ENCODE measurements at places on chromosomes 12 and 14.

DNA sequence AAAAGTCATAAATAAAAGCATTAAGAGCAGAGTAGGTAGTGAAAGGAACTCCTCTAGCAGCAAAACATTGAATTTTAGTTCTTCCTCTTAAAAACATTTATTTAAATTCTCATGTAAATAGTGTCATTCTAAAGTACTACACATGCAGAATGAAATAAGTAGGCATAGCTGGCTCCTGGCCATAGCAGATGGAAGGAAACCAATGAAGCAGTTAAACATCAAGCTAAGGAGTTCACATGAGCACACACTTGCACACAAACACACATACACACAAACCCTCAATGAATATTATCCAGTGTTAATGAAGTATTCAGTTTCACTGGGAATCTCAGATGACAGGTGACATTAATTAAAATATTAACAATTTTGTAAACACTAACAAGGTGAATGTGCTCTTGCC lies 69.3 kb downstream of the SLC35F4 start:
- DNase-seq: no peak

- no peak for DNase-seq
These were observed 267.6 kb downstream of the DUSP6 start for GRCh38 chr12:89084751-89085150.

DNA sequence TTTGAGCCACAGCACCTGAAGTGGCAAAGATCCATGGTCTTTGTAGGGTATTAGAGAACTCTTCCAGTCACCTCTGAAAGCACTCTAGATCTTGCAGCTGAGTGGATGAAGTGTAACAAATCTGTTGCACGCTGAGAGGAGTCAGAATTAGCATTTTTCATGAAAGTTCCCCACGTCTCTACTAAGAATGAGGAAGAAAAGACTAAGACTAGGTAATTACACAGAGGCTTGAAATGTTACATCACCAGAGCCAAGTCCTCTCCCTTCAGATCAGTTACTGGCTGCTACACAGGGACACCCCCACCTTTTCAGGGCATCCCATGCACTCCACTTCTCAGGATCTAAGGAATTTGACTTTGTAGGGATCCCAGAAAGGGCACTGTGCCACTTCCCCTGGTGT lies 98.6 kb upstream of the FKBP4 start:
- peak; percentile 64 for DNase-seq

- DNase-seq: no peak
These were observed 6.9 kb upstream of the COPS7A start for GRCh38 chr12:6716874-6717437.

- DNase-seq: no peak
These were observed 36.1 kb downstream of the SNX6 start for GRCh38 chr14:34593740-34594375.

DNA sequence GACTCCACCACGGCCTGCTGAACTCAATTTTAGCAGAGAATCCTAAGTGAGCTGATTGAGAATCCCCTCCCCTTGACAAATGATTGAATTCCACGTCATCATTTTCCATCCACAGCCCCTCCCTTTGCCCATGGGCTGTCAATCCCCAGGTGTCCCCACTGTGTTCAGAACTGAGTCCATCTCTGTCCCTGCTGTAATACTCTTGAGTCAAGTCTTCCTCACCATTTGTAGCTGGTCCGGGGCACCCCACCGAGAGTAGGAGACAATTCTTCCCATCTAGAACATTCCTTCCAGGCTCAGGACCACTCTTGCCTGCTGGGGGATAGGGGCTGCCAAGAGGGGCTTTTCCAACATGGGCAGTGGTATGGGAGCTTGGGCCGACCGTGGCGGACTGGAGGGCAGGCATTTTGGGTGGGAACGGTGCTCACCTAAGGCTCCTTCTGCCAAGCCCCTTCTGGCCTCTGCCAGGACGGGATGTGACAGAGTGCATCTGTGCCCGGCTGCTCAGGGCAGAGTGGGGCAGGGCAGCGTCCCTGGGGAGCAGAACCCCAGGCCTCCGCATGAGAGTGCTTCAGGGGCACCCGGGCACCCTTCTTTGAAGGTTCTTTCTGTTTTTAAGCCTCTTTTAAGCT lies 218.1 kb upstream of the RTL1 start:
- no peak for DNase-seq

GRCh38 chr14:96748362-96748761 lies 48.8 kb upstream of the VRK1 start:
- DNase-seq: no peak

GRCh38 chr14:79436335-79436734 lies 775.0 kb downstream of the DIO2 start:
- DNase-seq: no peak

GRCh38 chr12:131123817-131124216 lies 170.1 kb downstream of the ADGRD1 start:
- DNase-seq: no peak

- DNase-seq: no peak
These were observed 35.3 kb downstream of the TBX3 start for GRCh38 chr12:114648711-114649110.

- no peak for DNase-seq
These were observed 30.9 kb upstream of the IRF2BPL start for GRCh38 chr14:77059276-77059915.

DNA sequence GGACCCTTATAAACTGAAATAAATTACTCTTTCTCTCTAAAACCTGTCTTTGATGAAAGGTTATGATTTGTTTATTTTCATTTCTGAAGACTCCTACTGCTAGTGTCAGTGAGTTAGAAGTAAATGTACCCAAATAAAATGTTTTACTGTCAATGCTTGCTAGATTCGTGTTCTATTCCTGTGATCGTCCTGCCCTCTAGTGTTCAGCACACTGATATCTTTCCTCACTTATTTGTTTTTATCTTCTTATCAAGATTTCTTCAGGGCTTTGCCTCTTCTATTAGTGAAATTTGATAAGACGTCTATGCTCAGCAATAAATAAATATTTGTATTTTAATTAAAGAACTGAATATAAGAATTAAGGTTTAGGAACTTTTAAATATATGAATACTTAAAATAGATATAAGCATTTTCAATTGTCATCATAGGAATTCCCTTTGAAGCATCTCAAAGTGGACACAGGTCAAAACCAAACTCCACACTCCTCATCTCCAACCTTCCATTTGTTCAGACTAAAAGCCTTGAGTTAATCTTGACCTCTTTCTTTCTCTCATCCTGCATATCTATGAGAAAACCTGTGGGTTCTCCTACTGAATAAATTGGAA lies 75.8 kb downstream of the C12orf50 start:
- DNase-seq: no peak

DNA sequence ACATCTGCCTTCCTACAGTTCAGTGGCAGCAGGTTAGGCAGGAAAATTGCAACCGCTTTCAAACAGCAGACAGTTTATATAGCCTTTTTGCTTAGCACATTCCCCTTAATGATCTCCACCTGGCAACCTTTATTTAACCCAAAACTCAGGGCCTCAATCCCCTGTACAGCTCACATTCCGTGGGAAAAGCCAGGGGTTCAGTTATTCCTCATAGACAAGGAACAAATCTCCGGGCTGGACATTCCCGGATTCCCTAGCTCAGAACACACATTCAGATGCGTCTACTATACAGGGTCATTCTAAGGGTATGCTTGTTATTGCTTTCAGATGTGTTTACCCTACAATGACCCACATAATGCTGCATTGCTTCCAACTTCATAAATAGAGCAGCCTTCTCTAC lies 73.8 kb upstream of the DCN start:
- DNase-seq: no peak

DNA sequence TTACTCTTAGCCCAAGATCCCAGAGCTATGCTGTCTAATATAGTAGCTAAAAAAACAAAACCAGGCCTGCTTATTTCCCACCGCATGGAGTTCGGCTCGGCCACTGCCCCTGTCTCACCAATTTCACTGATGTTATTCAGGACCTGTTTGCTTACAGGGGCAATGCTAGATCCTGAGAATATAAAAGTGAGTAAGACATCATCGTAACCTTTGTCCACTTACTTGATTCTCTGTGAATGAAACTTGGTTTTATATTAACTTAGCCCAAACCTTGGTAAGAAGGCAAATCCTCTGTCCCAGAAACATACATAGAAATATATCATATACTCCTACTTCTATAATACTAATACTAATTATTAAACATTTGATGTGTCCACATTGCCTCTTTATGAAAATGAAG lies 56.6 kb downstream of the RNFT2 start:
- DNase-seq: no peak

DNA sequence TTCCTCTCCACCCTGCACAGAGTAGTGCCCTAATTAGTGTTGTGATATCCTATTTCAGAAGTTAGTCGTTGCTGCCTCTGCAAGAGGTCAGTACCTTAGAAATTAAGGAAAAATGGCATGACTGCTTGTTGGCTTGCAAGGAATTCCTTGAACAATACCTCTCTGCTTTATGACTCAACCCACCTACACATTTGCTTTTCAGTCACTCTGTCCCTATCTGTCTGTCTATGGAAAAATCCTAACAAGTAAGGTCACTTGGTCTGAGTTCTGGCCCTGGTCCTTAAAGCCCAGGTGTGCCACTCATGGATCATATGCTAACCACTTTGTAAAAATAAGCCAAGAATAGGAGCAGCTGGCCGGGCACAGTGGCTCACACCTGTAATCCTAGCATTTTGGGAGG lies 116.4 kb upstream of the ATF1 start:
- no peak for DNase-seq

DNA sequence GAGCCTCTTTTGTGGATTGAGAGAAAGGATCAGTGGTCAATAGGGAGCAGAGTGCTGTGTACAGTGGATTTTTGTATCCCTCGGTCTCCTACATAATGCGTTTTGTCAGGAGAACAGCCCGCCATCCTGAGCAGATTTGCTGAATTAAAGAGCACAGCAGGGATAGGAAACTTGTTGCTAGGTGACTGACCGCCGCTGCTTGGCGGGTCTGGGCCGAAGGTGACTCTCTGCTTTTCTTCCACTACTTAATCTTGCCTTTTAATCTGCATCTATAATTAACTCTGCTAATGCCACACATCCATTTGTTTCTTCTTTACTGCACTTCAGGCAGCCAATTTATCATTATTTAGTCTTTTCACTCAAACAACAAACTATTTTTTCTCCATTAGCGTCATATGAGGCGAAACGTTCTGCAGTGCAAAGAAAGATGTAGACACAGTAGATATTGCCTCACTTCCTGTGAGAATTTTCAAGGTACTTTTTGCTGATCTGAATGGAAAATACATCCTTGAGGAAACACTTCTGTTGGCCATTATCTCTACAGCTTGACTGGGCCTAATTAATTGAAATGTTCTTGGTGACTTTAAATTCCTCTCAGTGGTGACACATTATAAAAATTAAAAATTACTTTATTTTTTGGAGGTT lies 108.0 kb downstream of the PPM1A start:
- DNase-seq: no peak

- DNase-seq: no peak
These were observed 2.4 kb downstream of the AGAP2 start for GRCh38 chr12:57735952-57736740.

Measured in inflammatory macrophage treated with lipopolysaccharide for 1 hour (primary cell).